Cardiac muscle cell (in vitro differentiated cells and primary cell): ENCODE measurements at places on chromosomes 6 and 20. TPM values are rescaled to one million over a fixed set of nuclear protein-coding genes. Genes with fewer than 3 reads are reported as not detected.

- peak; percentile 6 for DNase-seq
Measured at GRCh38 chr6:1162367-1163275, 149.3 kb upstream of the FOXQ1 start.

- DNase-seq, result peak; percentile 33
Measured at GRCh38 chr6:35562060-35562459, 49.4 kb upstream of the TULP1 start.

DNA sequence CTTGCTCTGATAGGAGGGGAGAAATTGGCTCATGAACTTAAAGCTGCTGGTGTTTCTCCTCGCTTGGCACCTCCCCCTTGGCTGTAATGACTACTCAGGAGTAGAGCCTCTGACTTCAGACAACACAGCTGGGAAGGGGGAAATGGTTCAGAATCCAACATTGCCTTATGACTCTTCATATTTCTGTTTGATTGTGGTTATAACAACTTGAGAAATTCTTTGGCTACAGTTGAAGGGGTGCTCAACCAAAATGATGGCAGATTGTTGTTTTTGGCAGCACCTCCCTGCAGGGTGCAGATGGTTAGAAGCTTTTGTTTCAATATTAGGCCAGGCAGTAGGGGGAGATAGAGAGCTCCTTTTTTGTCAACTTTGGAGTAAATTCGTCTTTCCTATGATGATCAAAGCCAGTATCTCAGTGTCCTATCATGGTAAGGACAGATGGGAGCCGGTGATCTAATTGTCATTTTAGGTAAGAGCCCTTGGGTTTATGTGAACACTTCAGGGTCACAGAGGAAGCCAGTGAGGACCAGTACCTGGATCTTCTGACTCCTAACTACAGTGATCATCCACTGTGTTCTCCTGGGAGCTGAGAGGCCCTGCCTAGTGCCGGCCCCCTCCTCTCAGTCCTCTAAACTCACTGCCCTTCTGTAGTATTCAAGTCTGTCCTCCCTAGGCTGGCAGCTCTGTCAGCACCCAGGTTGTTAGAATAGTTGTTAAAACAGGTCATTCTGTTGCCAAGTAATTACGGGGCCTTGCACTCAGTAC is 39.9 kb downstream of the RPRD1B start:
- peak; percentile 98 for DNase-seq

DNA sequence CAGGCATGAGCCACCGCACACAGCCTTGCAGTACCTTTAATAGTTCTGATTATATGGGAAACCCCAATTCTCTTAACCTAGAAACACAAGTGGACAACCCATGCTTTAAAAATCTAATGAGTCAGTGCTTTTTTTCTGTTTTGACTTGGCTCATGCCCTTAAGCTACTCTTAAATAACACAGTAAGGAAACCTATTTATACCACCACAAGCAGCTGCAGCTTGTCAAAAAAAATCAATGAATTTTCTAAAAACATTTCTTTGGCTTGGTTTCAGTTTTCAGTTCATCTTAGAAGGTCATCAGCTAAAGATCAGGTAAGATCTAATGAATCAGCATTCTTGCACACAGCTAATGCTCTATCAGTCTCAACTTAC is 124.1 kb upstream of the DST start:
- no peak for DNase-seq

- no peak for DNase-seq
Measured at GRCh38 chr20:32029561-32029960, 19.3 kb downstream of the CCM2L start.

DNA sequence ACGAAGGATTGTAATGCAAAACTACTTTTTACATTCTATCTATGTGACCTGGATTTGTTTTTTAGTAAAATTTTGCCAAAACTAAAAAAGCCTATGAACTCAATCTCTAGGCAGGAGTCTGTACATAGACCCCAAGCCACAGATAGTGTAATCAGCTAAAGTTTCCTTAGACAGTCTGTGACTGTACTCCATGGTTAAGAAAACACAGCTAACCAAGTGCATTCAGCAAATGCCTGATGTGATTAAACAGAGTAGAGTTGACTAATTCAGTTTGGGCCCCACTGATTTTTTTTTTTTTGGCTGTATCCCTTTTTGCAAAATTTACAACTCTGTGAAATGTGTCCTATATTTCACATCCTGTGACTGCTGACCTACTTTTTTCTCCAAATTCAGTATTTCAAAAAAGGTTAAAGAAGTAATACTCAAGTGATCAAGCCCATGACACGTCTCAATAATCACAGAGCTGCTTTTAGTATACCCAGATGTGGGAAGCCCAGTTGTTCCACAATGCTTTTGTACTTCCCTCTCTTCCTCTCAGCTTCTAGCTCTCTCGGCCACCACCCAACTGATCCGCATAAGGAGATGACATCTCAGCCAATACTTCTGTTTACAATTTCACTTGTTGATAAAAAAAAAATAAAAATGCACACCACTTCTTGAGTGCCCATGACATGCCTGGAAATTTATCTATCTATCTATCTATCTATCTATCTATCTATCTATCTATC is 108.8 kb upstream of the TBX18 start:
- peak; percentile 71 for DNase-seq

- no peak for DNase-seq
Measured at GRCh38 chr20:16552015-16552414, 21.2 kb downstream of the KIF16B start.

DNA sequence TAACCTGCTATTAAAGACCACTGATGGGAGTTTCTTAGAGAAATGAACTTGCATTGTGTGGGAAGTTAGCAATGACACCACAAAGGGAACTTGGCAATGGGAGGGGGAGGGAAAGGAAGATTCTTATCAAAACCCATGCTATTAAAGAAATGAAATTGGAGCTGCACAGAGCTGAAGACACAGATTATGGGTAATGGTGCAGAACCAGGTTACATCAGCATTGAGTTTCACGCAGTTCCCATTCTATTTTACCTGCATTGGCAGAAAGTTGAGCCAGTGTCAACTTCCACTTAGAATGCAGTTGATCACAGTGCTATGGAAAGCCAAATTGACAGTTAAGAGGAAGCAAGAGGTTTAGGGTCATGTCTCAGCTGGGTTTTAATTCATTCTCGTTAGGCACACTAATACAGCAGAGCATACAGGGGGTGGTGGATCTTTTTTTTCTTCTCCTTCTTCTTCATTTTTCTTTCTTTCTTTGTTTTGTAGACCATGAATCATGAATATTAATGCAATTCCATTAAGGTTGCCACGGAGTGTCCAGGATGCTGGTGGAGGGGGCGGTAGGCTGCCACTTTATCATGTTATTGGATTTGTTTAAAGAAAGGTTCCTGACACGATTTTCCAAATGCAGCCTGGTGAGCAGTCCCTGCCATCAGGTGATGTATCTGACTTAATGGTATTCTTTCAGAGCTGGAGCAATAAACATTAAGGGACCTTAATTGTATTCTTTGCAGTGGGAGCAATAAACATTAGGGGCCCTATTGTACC is 1092.0 kb upstream of the MAP3K7 start:
- no peak for DNase-seq

- DNase-seq, result no peak
Measured at GRCh38 chr20:25046736-25047666, 10.9 kb downstream of the ACSS1 start.

- no peak for DNase-seq
Measured at GRCh38 chr6:133683606-133684005, 205.3 kb upstream of the TCF21 start.

DNA sequence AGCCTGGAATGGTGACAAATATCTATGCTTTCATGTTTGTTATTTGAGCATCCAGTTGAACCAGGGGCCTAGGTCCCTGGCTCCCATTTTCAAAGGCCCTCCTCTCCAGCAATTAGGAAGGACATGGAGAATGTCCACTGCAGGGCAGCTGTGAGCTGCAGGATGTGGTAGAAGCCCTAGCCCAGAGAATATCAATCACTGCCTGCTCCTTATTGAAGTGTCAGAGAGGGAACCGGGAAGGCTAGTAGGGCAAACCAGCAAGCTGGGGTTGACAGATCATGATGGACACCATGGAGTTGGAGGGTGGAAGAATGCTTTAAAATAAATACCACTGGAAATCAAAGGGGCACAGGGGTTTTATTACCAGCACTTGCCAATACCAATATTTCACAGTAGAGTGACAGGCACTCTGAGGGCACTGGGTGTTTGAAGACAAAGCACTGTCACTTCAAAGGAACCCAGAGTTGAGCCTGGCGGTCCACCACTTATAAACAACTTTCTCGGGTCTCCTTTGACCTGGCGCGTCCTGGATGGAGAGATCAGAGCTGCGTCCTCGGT is 47.7 kb downstream of the ZNF831 start:
- no peak for DNase-seq

DNA sequence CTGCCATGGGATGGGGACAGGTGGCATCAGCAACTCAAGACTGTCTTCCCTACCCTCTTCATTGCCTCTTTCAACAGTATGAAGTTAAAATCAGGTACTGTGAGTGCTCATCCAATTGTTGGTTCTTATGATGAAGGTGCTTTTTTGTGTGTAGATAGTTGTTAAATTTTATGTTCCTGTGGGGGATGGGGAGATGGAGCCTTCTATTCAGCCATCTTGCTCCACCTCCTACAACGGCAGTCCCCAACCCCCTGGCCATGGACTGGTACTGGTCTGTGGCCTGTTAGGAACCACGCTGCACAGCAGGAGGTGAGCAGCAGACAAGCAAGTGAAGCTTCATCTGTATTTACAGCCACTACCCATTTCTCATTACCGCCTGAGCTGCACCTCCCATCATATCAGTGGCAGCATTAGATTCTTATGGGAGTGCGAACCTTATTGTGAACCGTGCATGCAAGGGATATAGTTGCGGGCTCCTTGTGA is 47.8 kb upstream of the TOP1 start:
- DNase-seq, result no peak

DNA sequence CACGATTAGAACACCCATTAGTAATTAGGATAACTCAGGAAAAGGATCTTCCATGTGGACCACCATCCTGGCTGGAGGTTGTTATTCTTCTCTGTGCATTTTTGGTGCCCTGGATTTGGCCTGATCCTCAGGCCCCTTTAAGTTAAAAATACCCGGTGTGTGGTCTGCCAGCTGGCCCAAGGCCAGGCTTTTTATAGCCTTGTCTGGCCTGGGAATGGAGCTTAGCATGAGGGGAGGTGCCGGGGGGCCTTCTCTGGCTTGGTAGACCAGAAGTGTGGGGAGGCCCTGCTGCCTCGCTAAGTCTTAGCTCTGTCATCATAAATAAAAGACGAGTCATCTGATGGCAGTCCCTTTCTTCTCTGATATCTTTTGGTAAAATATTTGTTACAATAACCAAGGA is 71.4 kb downstream of the ARID1B start:
- peak; percentile 93 for DNase-seq

DNA sequence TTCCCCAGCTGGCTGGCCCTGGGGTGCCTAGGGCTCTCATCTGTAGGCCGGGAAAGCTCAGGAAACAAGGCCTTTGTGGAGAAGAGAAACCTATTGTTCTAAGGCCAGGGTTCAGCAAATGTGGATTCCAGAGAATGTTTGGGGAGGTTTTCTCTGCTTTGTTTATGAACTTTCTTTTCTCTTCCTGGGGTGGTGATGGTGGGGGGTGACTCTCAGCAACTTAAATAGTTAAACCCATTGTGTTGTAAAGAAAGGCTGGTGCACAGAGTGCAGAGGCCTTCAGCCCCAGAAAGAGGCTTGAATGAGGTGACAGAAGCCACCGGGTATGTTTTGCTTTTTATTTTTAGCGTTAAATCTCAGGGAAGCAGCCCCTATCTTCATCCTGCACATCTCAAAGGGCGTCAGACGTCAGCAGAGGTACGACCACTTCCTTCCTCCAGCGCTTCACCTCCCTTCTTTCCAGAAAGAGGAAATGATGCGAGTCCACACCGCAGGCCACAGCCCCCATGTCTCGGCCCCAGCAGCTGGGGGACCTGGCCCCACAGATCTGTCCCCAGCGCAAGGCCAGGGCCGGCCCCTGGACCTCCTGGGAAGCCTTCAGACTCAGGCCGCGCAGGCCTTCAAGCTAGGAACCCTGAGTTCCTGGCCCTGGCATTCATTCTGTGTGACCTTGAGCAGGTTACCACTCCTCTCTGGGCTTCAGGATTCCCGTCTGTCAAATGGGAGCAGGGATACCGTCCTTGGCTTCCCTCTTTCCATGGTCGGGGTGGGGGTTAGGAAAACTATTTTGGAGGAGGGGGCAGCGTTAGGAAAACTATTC is 605 bp upstream of the PPP1R16B start:
- DNase-seq, result peak; percentile 40

- no peak for DNase-seq
Measured at GRCh38 chr6:27568226-27568897, 95.5 kb upstream of the ZNF184 start.

DNA sequence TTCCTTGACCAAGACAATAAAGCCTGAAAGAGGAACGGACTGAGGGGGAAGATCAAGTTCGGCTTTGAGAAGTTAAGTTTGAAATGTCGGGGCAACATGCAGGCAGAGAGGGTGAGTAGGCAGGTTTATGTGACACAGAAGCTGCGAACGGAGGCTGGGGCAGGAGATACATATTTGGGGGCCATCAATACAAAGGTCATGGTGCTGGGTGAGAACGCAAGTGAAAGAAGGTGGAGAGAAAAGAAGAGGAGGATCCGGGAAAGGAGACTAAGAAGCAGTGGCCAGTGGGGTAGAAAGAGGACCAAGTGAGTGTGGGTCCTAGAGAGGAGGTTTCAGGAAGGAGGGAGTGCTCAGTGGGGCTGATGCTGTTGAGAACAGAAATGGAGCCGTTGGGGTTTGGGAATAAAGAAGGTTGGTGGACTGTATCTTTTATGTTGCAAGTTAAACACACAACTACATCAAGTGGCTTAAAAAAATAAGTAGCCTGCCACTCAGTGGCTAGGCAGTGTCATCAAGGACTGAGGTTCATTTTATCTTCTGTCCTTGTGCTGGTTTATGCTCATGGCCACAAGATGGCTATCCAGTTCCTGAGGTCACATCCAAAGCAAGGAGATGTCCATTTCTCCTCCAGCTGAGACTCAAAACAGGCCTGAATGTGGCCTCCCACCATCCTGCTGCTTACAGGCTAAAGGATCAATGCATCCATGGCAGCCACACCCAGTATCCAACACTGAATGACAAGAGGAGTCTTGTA is 1.7 kb upstream of the BLCAP start:
- no peak for DNase-seq

DNA sequence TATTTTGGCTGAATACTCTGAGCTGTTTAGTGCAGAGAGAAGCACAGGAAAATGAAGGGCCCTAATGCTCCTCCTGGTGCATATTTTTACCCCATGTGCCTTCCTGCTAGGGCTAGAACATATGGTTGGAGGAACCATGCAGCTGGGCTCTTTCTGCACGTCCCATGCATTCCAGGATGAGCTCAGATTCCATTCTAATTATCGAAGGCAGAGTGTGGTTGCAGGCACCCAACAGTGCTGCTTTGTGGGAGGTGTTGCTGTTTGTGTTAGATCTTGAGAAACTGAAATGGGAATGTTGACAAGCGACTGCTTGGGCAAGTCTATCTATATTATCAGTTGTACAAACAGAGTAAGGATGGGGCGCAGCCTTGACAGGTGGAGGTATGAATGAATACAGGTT is 419.5 kb downstream of the DHX35 start:
- DNase-seq, result no peak

DCDC2 gene
- 0.04 and 0.06 TPM in 2 replicates for total RNA-seq

LY86 gene
- not detected in 2 replicates for total RNA-seq

GSTA4 gene
- 50.1 and 64.5 TPM in 2 replicates for total RNA-seq

MEI4 gene
- total RNA-seq, result 0.21 and 0.36 TPM in 2 replicates

FRS3 gene
- total RNA-seq, result 24.7 and 25.9 TPM in 2 replicates

TMEM217 gene
- 1.3 and 3.8 TPM in 2 replicates for total RNA-seq

SLC32A1 gene
- total RNA-seq, result not detected in 2 replicates
